ENCODE measurements at places on chromosomes 6 and 20.

DNA sequence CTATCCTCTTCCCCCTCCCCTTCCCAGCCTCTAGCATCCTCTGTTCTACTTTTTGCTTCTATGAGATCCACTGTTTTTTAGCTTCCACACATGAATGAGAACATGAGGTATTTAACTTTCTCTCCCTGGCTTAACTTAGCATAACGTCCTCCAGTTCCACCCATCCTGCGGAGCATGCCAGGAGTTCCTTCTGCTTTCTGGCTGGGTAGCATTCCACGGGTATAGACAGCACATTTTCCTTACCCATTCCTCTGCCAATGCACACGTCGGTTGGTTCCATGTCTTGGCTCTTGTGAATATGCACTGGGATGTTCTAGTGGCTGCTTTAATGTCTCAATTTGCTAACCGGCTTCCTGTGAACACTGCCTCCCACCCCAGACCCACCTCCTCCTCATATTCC is 13.2 kb upstream of the CCR6 start:
- no peak for DNase-seq

DNA sequence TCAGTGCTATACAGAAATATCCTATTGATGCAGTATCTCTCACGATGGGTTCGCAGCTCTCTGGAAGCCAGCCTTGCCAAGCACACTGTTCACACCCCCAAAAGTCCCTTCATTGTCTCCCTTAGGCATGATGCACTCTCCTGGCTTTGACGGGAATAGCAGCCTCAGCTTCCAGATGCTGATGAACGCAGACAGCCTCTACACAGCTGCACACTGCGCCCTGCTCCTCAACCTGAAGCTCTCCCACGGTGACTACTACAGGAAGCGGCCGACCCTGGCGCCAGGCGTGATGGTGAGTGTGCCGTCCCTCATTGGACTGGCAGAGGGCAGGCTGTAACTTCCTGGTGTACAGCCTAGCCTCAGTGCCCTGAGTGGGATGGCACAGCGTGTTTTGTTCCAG is 60.0 kb upstream of the PBOV1 start:
- DNase-seq: no peak

GRCh38 chr6:137046871-137047412 is 2.2 kb upstream of the IL20RA start:
- no peak for DNase-seq

- DNase-seq: no peak
These were observed 16.8 kb downstream of the FOXC1 start for GRCh38 chr6:1626481-1626880.

Data from Caki2 (cell line).